ENCODE measurements at places on chromosomes 11 and 22. TPM values are rescaled to one million over a fixed set of nuclear protein-coding genes. Genes with fewer than 3 reads are reported as not detected.

LRRC4C gene
- total RNA-seq = not detected

LRRN4CL gene
- 0.14 TPM for total RNA-seq

POGLUT3 gene
- total RNA-seq = 19.6 TPM

FOLR2 gene
- not detected for total RNA-seq

SYT13 gene
- not detected for total RNA-seq

All from activated naive CD4-positive, alpha-beta T cell treated with anti-CD3 and anti-CD28 coated beads, Interleukin-2, amount 10 ng/mL, durations not matched to agents 5 hours and 36 hours (primary cell).